ENCODE measurements at places on chromosomes 7 and 10.

GRCh38 chr10:120457431-120458172 lies 575 bp downstream of the PLPP4 start:
- DNase-seq: no peak

DNA sequence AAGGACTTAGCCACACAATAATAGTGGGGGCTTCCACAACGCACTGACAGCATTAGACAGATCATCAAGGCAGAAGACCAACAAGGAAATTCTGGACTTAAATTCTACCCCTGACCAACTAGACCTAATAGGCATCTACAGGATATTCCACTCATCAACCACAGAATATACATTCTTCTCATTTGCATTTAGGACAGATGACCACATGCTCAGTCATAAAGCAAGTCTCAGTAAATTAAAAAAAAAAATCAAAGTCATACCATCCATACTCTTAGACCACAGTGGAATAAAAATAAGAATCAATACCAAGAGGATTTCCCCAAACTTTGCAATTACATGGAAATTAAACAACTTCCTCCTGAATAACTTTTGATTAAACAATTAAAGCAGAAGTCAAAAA lies 155.9 kb downstream of the CDK14 start:
- no peak for DNase-seq

GRCh38 chr7:8037151-8037550 lies 68.6 kb downstream of the GLCCI1 start:
- DNase-seq: no peak

DNA sequence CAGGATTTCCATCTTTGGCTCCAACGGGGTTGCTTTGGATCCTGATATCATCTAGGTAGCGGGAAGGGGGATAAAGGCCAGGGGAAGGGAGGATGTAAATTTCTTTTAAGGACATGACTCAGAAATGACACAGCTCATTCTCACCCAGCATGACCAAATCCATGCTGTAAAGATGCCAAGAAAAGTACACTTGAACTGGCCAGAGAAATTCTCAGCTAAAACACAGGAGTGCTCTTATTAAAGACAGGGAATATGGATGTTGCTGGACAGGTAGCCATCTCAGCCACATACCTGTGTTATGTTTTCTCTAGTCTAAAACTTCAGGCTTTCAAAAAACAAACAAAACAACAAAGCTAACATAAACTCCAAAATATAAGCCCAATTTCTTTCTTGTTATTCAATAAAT lies 68.3 kb downstream of the NAMPT start:
- DNase-seq: no peak

GRCh38 chr7:121401896-121402295 lies 5.8 kb upstream of the FAM3C start:
- DNase-seq: no peak

DNA sequence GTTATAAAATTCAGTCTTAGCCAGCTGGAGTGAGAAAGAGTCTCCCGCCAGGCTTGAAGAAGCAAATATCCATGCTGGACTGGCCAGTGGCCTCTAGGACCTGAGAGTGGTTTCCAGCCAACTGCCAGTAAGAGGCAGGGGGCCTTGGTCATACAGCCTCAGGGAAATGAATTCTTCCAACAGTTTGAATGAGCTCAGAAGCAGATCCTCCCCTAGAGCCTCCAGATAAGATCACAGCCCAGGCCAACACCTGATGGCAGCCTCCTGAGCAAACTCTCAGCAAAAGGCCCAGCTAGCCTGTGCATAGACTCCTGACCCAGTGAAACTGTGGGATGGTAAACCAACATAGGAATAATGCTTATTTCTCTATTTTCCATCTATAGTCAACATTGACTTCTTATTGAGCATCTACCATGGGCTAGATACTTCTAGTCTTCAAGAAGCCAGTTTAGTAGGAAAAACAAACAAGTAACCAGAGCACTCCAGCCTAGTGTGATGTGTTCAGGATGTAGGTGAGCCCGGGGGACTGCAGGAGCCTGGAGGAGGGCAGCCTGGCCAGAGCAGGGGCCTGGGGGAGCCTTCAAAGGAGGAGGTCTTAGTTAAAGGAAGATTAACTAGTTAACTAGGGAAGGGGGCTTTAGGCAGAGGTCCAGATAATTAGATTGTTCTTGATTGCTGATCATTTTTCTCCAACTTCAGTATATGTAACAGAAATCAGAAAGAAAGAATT lies 115.4 kb upstream of the ADO start:
- no peak for DNase-seq

- no peak for DNase-seq
Measured at GRCh38 chr10:101575091-101575490, 13.0 kb downstream of the POLL start.

GRCh38 chr7:92366730-92367129 lies 80.6 kb upstream of the GATAD1 start:
- no peak for DNase-seq

GRCh38 chr10:131128731-131129130 lies 182.8 kb downstream of the TCERG1L start:
- no peak for DNase-seq

DNA sequence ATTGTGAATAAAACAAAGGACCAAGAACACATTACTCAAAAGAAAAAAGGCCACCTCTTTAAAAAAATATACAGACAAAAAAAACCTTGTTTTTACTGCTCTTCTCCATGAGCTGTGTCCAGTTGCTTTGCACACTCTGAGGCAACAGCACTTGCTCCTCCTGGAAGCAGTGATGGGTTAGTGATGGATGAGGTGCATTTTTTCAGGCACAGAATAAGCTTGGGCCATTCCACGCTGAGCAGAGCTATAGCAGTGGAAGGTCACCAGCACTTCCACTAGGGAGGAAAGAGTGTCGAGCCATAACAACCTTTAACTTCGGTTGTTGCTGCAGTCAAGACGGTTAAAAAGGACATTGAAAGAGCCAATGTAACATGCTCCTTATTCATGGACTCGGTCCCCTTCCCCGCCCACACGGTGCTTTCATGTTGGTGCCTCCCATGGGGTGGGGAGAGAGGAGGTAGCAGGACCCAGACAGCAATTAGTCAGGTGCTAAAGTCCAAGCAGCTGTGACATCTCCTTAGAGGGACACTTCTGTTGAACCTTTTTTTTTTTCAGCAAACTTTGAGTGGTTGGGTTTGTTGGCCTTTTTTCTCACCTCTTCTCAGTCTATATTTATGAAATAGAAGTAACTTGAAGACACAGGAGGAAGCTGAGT lies 136.5 kb upstream of the ADARB2 start:
- no peak for DNase-seq

- no peak for DNase-seq
Measured at GRCh38 chr10:12237265-12238220, 41.6 kb downstream of the CDC123 start.

- DNase-seq: no peak
Measured at GRCh38 chr7:155531681-155532080, 14.7 kb downstream of the CNPY1 start.

GRCh38 chr10:118687472-118687871 lies 67.3 kb downstream of the CACUL1 start:
- DNase-seq: no peak

- DNase-seq: no peak
Measured at GRCh38 chr7:83655951-83656556, 7.1 kb upstream of the SEMA3E start.

DNA sequence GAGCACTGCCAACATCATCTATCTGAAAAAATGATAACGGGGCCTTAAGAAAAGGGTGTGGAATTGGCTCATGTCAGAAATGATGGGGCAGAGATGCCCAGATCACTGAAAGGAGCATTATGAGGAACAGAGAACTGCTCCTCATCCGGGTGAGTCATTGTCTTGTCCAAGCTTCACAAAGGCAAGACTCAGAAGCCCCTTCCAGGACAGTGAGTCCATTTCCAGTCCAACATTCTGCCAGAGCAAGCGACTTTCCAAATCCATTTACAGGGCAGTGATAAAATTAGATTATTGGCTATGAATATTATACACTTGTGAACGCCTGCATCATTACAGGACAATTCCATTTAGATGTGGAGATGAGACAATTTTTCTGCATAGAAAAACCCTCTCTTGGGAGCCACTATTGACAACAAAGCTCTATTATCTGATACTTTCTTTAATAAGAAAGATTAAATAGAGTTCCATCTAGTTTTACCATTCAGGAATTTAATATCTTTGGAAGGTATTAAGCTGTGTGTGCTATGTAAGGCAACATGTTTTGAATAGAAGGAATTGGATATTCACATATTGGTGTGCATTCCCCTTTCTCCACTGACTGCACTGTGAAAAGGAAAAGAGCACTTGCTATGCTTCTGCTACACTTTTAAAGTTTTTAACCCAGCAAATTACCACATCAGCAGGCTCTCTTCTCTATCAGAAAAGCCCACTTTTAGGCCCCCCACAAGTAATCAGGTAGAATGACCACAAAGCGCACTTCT lies 159.6 kb downstream of the NRP1 start:
- no peak for DNase-seq

- DNase-seq: no peak
Measured at GRCh38 chr7:122327969-122328368, 23.4 kb upstream of the FEZF1 start.

DNA sequence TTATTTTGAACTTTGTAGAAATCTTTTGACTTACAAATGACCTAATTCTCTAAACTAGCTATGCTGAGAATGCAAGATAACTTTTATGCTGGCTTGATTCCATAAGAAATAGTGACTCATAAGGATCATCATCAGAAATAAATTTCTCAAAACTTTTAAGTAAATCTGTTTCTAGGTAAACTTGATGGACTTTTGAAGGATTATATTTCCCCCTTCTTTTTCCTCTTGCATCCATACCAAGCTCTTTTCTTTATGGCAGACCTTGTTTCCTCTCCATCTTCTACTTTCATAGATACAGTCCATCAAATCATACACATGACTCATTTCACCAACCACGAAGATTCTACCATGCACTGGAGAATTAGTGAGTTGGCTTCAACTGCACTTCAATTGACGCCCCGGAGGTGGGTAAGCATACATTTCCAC lies 336.3 kb downstream of the KCNMA1 start:
- DNase-seq: no peak

GRCh38 chr10:12873172-12873571 lies 128.3 kb downstream of the CCDC3 start:
- DNase-seq: no peak

DNA sequence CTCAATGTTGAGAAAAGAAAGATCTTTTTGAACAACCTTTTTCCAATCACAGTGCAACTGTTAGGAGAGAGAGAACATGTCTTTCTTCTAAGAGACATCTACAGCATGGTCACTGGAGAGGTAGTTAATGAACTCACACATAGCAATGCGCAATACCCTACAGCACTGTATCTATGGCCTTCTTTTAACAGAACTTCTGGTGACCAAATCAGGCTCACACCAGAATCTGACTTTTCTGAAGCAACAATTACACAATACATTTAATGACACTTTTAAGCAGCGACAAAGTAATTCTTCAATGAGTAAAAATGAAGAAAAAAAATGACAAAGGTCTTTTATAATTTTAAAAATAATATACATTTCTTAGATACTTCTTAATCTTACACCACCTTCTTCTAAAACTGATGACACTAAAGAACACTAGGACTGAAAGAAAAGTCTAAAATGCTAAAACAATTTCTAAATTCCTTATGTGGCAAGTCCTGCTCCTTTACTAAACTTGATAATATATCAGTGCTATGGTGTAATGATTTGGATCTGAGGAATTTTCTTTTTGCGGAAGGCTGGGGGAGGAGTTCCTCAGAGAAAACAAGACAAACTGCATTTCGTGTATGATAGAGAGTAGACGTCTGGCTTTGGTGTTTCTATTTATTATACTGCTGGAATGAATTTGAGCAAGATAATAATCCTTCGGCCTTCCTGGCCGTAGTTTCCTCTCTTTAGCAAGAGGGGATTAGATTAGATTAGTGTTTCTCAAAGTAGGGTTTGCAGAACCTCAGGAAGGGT lies 166.3 kb downstream of the ZNF438 start:
- no peak for DNase-seq

- no peak for DNase-seq
Measured at GRCh38 chr10:44178856-44179255, 206.0 kb downstream of the CXCL12 start.
